ENCODE measurements at places on chromosomes 1 and 21.

- DNase-seq: no peak
Observed at GRCh38 chr1:212624976-212625501, 16.5 kb downstream of the ATF3 start.

GRCh38 chr1:157325220-157325619 lies 187.0 kb upstream of the ETV3 start:
- no peak for DNase-seq

GRCh38 chr1:26321315-26322041 lies 3.7 kb downstream of the CD52 start:
- peak; percentile 90 for DNase-seq

DNA sequence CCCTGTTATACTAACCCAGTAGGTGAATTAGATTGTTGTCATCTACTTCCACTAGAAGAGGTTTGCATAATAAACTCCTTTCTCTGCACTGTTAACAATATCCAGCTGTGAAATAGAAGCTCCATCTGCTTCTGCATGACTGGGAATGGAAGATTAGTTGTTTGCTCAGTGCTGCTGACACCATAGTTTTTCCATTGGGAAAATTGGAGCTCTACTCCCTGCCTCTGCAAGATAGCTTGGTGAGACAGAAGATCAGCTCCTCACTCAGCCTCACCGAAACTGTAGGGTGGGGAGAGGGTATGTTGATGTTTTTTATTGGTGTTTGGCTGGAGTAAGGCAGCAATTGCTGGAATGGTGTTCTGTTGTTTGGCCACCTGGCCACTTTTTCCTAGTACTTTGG lies 331.6 kb upstream of the ADAMTS5 start:
- no peak for DNase-seq

GRCh38 chr1:155128755-155129473 lies 1.2 kb downstream of the EFNA1 start:
- DNase-seq: no peak

DNA sequence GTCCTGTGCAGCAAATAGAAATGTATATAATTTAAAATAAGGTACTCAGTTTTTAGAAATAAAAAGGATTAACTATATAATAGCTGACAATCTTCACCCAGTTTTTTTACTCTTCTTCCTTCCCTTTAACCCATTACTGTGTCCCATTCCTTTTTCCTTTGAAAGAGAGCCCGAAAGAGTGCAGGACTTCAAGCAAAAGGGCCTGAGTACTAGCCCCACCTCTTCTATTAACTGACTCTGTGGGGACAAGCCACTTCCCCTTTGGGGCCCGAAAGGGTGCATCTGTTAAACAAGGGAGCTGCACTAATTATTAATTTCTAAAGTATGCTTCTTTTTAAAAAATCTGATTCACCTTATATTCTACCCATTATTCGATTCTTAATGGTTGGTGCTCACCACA lies 3.3 kb downstream of the USP24 start:
- no peak for DNase-seq

GRCh38 chr1:71210718-71211117 lies 129.9 kb upstream of the ZRANB2 start:
- DNase-seq: no peak

- no peak for DNase-seq
Observed at GRCh38 chr1:107559881-107560280, 405.1 kb downstream of the VAV3 start.

GRCh38 chr1:30332116-30333094 lies 391.0 kb downstream of the MATN1 start:
- DNase-seq: no peak

Measured in activated CD4-positive, CD25-positive, alpha-beta regulatory T cell treated with anti-CD3 and anti-CD28 coated beads, Interleukin-2, amount 50 U/mL, for 16 hours (primary cell).